ENCODE measurements at places on chromosomes 1 and 21.

GRCh38 chr1:113488576-113489177, 98.4 kb downstream of the MAGI3 start:
- DNase-seq: no peak

DNA sequence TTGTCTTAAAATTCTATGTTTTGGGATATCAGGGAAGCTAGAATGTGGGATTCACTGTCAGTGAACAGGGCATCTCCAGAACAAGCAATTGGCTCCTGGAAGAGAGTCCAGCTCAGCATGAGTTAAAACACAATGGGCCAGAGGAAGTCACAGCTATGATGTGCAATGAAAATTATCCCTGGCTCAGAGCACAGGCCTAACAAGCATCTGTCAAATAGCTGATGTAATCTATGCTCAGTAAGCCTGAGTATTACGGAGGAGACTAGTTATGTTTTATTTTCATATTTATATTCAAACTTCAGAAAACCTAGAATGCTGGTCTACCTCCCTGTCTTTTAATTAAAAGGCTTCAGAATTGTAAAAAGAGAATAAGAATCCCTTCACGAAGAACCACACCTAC, 41.6 kb downstream of the PARP1 start:
- no peak for DNase-seq

GRCh38 chr1:48718116-48718630, 58.5 kb downstream of the BEND5 start:
- no peak for DNase-seq

DNA sequence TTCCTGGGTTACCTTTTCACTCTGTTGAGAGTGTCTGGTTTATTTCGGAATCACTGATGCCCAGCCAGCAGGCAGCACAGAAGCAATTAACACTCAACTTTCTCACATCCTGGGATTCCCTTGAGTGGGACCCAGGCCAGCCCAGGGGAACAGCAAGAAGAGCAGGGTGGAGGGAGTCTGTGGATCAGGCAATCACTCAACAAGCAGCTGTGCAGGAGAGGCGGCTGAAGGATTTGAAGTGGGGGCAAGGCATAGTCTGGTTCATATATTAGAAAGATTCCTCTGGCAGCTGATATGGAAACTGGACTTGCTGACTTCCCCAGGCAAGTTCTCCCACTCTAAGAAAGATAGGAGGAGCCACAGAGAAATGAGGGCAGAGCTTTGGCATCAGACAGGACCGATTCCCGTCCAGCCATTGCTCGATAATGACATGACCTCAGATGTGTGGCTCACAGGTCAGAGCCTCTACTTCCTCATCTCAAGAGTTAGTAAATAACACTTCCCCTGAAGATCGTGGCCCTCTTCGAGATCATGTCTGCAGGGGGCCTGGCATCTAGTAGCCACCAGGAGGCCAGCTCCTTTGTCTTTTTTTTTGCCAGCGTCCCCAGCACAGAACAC, 12.4 kb downstream of the EPHA8 start:
- DNase-seq: no peak

GRCh38 chr1:209219791-209220524, 363.6 kb upstream of the CAMK1G start:
- no peak for DNase-seq

- DNase-seq: no peak
Measured at GRCh38 chr1:199020904-199021303, 382.1 kb downstream of the PTPRC start.

DNA sequence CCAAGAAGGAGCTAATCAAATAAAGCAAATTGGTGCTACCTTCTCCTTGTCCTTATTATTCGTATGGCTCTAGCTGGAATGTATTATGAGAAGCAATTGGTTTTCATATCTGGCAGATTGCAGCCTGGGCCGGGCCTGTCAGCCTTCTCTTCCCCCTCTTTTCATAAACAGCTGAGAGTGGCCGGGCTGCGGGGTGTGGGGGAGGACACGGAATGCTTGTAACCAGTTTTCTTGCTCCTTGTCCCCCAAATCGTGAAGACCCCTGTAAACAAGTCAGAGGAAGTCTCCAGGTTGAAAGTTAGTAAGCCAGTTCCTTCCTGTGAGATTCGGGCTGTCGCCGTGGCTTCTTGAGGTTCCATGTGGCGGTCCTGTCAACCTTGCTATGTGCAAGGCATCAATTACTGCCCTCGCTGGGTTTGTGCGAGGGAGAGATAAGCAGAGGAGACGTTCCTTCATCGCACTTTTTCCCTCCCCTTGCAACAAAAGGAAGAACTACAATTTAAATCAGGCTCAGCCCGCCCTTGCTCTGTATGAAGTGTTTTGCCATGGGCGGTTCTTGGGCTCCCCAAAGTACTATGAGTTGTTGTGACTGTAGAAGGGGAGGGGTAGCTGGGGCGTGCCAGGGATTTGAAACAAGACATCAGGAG, 450.7 kb downstream of the CAMTA1 start:
- DNase-seq: no peak

DNA sequence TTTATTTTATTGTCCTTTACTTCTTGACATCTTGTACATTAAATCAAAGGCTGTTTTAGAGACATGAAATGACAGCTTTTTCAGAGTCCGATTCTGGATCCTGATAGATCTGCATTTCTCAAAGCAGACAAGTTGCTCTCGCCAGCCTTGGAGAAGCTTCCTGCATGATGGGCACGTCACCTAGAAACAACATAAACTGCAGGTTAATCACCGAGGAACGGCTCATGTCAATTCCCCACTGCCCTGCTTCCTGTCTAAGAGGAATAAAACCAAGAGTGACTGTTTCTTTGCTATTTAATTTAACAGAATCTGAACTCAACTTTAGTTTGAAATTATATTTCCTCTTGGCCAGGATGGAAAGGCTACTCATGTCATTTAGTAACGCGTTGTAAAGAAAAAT, 77.0 kb downstream of the RWDD3 start:
- no peak for DNase-seq

DNA sequence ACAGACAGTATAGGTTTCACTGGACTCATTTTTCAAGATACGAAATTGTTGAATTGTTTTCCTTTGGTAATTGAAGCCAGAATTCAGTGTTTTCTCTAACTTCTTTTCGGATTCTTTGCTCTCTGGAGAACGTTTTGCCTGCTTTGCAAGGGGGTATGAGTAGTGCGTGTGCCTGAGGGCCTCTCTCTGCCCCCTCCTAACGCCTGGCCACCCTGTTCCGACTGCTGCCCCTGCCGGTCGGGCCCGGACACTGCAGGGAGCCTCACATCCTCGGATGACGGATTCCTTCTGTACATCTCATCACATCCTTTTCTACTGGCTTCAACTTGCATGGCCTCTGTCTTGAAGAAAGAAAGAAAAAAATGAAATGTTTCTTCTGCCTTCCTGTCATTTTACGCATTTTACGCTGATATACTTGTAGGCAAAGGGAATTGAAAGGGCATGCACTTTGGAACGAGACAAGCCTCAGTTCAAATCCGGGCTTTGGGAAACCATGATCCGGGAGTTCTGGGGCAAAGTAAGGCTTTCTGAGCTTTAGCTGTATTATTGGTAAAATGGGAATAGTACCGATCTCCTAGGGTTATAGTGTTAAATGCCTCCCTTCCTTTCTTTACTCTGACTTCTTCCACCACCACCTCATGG, 65.1 kb downstream of the DISC1 start:
- no peak for DNase-seq

DNA sequence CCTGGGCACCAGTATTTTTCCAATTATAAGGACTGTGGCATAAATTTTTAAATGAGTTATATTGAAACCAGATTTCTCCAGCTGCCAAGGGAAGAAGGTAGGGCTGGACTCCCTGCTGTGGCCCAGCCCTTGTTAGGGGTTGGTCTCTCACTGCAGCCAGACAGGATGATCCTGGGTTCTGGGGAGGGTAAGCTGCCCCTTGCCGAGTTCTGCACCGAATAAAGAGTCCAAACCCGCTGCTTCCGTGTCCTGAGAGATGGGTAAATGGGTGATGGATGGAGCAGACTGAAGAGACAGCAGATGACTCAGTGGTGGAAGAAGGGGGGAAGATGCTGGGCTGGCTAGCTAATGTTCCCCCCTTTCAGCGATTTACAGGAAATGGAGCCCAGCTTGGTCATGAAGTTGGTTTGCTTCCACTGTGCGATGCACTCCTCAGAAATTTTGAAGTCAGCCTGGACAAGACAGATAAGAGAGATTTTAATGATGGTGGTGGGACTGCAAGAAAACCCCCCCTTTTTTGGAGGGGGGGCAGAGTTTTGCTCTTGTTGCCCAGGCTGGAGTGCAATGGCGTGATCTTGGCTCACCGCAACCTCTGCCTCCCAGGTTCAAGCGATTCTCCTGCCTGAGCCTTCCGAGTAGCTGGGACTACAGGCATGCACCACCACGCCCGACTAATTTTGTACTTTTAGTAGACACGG, 41.4 kb downstream of the YARS1 start:
- DNase-seq: no peak

DNA sequence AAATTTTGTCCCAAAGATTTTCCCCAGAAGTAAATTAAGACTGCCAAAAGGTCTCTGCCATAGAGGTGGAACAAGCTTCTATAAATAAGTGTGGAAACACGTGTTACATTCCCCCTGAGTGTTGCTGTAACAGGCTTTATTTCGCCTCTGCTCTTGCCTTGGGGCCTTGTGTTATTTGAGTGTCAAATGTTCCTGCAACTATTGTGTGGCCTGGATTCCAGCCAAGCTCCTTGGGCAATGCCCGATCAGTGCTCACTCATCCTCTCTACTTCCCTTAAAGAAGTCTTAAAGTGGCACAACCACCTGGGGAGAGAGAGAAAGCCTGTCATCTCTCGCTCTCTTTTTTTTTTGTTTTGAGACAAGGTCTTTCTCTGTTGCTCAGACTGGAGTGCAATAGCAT, 156.7 kb downstream of the NR5A2 start:
- DNase-seq: peak; percentile 45

DNA sequence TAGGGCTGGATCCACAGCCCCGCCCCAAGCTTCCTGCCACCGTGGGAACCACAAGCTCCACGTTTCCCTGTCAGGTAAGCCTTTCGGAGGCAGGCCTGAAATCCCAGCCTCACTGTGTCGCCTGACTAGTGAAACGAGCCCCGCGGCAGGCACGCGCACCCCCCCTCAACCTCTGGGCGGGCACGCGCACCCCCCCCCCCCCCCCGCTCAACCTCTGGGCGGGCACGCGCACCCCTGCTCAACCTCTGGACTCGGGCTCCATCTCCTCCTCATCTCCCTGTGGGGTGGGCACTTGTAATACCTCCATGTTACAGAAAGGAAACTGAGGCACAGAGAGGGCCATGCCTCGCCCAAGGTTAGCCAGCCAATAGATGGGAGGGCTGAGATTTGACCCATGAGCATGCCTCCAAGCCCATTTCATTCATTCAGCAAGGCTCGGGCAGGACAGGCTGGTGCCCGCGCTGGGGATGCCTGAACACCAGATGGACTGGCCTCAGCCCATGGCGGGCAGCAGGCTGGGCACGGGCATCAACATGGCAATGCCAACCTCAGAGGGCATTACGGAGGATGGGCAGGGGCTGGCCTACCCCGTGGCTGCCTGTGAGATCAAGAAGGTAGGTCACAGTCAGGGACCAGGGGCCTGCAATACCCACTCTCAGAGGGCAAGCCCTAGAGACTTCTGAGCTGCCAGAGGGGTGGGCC, 4.7 kb downstream of the CFAP410 start:
- DNase-seq: no peak

GRCh38 chr21:18267496-18267895, 22.9 kb downstream of the CHODL start:
- DNase-seq: no peak

DNA sequence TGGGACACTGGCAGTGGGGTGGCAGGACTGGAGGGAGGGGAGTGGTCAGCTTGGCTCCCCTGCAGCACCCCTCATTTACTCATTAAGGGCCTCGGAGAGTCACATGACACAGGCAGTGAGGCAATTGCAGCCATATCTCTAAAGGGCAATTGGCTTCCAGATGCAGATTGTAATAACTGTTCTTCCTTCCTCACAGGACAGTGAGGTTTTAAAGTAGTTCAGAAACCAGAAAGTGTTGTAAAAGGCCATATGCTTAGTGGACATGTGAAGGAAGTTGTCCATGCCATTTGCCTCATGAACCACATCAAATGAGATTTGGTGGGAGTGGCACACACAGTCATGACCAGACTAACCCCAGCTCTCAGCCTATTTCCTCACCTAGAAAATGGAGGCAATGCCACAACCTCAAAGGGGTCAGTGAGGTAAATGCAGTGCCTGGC, 11.1 kb downstream of the MTX1 start:
- no peak for DNase-seq

GRCh38 chr1:9181176-9181906, 52.4 kb upstream of the GPR157 start:
- no peak for DNase-seq

DNA sequence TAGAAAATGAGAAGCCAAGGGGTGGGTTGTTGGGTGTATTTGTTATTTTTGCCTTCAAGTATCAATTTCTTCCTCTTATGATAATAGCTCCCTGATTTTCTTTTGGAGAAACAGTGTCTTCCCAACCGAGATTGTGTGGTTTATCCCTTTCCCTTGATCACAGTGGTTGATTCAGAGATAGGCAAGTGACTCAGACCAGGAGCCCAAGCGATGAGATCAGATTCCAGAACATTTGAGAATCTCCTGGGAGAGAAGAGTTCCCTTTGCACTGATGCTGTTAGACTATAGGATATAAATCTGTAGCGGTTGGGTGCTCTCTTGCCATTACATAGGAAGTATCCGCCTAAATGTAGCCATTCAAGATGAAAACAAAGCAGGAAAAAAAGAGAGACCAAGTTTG, 90.1 kb upstream of the WDR26 start:
- DNase-seq: no peak

DNA sequence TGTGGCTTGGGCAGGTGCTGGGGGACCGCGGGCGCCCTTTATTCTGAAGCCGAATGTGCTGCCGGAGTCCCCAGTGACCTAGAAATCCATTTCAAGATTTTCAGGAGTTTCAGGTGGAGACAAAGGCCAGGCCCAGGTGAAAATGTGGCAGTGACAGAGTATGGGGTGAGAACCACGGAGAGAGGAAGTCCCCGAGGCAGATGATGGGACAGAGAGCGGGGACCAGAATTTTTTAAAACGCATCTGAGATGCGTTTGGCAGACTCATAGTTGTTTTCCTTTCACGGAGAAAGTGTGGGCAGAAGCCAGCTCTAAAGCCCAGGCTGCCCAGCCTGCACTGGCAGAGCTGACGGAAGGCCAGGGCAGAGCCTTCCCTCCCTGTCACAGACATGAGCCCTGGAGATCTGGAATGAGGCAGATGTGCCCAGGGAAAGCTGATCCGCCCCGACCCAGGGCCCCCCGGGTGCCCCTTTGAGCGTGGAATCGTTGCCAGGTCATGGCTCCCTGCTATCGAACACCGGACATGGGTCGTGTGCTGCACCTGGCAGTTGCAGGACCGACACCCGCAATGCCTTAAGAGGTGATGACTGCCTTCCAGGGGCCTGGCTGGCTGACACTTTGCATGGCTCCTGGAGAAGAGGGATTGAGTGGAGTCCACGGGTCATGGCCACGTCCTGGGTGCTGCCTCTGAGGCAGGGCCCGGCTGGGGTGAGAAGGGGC, 6.5 kb upstream of the SLX9 start:
- DNase-seq: no peak

GRCh38 chr1:107098961-107099360, 41.9 kb upstream of the NTNG1 start:
- DNase-seq: no peak

- DNase-seq: no peak
Measured at GRCh38 chr1:234976861-234977680, 151.6 kb downstream of the TOMM20 start.

Data from HS-27A (cell line).